Activated CD4-positive, alpha-beta T cell treated with anti-CD3 and anti-CD28 coated beads for 48 hours (primary cell): ENCODE measurements at places on chromosomes 7 and 10.

- DNase-seq = no peak
These were observed 317.7 kb upstream of the SEMA3C start for GRCh38 chr7:81236560-81236959.

- DNase-seq = no peak
These were observed 298.6 kb upstream of the AKR1E2 start for GRCh38 chr10:4527281-4527970.

DNA sequence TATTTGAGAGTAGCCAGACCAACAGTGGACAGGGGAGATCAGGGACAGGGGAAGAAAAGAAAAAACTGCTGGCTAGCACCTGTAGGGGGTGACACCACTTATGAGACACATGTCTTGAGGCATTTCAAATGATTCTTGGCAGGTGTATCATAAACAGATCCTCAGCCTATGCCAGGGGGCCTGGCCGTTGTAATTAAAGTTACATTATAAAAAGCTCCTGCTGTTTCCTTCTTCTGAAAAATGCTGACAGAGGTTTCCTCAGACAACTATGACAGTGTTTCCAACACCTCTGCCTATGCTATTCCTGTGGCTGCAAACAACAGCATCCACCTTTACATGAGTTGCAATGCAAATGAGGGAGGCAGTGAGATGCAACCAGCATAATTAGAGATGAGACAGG, 281.0 kb upstream of the PTER start:
- no peak for DNase-seq

DNA sequence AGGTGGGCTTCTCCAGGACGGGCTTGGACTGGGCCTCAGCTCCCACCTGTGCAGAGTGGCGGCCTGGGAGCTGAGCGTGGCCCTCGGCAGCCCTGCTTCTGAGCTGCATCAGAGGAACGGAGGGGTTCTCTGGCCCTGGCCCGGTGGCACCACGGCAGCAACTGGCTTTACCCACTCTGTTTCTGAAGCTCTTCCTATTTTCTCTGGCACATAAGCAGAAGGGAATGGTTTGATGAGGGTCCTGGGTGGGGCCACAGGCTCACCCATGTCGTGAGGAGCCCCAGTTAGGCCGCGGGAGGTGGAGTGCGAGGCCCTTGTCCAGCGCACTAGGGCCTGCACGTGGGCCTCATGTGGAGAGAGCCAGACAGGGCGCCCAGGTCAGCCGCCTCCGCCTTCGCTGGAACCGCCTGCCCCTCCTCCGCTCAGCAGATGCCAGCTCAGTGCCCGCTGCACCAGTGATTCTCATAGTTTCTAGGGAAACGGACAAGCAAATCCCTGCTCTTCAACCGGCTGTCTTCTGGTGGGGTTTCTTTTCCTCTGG, 284.0 kb downstream of the CELF2 start:
- no peak for DNase-seq

DNA sequence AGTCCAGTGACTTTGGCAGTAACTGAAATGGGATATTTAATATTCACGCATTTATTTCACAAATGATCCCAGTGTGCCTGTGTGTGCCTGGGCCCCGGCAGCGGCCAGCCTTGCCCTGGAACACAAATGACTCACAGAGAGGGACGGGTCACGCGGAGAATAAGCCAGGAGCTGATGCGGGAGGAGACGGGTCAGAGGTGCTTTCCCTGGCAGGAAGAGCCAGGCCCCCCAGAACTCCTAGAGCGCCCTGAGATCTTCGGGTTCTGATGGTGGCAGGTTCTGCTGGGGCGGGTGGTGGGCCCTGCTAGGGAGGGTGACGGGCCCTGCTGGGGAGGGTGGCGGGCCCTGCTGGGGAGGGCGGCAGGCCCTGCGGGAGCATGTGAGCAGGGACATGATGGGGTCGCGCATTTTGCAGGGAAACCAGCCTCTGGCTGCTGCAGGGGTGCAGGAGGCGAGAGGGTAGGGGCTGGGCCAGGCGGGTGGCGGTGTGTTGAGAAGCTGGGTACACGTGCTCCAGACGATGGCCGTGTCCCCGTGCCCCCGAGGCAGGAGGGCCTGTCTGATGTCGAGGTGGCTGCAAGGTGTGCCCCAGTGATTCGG, 84.2 kb upstream of the DIP2C start:
- no peak for DNase-seq

GRCh38 chr10:4333459-4333894, 492.5 kb upstream of the AKR1E2 start:
- DNase-seq = no peak

GRCh38 chr10:133378251-133379096, 588 bp upstream of the PAOX start:
- peak; percentile 74 for DNase-seq

GRCh38 chr7:135420786-135421185, 89.1 kb downstream of the CNOT4 start:
- DNase-seq = no peak

- DNase-seq = no peak
These were observed 5.6 kb upstream of the ABLIM1 start for GRCh38 chr10:114663626-114664025.

DNA sequence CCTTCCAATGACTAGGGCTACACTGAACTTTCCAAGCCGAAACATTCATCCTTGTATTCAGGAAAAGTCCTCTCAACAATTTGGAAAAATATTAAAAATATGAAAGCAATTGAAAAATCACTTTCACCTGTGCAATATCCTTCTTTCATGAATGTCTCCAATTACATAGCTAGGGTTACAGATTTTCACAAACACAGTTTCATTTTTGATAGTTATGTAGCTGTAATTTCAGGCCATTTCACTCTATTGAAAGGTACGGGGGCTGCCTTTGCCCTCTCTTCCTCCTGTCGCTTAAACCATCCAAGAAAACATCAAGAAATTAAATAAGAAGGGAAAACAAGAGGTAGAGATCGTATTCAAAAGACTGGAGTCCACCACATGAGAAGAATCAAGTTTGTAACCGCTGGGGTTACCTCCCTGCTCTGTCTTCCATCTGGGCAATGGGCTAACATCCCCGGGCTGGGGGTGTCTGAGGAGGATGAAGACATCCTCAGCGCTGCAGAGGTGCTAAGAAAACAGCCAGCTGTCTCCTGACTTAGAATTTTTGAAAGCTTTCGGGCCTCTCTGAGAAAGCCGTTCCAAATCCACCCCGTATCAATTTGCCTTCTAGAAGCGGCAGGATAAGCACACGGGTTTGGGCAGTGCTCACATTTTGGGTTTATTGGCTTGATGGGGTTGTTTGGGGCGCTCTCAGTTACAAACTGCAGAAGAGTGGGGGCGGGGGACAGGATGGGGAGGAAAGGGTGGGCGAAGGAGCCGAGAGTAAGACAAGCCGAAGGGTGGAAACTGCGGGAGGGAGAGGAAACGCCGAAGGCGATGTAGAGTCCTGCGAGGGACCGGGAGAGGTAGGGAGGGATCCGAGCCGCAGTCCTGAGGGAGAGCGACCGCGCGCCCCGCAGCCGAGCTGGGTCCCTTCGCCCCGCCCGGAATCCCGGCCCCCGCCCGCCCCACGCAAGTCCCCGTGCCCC, 24.3 kb upstream of the VAX1 start:
- DNase-seq = no peak

GRCh38 chr10:109624939-109625338, 298.4 kb downstream of the XPNPEP1 start:
- no peak for DNase-seq

DNA sequence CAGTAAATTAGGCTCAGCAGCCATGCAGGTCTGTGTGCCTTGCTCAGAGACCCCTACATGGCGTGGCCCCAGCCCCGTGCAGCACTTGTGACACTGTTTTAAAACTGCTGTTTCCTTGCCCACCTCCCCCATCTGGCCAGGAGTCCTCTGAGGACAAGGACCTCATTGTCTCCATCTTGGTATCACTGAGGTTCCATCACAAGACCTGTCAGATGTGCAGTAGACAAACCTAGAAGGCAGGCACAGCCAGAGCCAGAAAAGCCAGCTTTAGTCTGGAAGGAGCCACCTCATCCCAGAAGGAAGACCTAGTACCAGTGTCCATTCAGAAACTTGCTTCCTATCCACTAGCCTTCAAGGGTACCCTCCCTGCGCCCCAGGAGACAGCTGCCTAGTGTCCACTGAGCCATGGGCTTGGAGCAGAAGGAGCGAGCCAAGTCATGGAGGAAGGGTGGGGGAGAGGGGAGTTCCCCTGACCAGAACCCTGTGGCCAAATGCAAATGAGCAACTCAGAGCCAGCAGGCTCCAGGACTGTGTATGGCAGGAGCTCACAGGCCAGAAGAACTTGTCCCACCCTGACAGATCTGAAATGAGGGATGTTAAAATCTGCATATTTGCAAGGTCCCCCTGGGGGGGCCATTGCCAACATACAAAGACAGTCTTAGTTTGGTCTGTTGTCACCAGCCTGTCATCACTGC, 176.1 kb downstream of the SH3PXD2A start:
- DNase-seq = no peak

- no peak for DNase-seq
These were observed 504.2 kb upstream of the MBL2 start for GRCh38 chr10:53276797-53277196.

DNA sequence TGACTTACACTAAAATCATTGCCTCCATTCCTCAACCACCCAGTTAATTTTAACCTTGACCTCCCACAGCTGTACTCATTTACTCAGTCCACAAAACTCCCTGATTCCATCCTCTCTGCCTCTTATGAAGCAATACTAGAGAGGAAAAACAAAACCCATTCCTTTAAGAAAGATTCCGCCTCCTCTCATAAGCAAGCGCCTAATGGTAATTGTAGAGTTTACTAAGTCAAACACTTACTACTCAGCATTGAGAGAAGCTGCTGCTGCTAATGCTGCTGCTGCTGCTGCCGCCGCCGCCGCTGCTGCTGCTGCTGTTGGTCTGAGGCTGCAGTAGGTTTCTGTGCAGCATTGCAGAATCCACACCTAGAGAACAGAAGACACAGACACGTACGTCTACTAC, 2.1 kb upstream of the ADD3 start:
- peak; percentile 25 for DNase-seq

DNA sequence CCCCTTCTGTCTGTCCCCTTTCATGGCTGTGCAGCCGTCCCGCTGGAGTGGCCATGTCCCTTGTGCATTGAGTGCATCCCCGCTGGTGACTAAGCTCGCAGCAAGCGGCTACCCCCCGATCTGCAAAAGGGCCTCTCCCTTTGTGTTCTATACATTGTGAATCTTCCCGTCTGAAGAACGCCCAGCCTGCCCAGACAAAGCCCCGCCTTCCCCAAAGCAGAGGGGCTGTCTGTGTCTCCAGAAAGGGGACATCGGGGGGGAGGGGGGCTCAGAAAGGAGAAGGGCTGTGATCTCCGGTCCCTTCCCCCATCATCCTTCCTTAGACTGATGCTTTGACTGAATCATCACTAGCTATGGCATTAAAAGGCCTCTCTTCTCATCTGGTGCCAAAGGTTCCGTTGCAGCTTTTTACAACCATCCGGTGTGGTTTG, 11.9 kb downstream of the NPTX2 start:
- no peak for DNase-seq

GRCh38 chr10:59362959-59363381, 621 bp upstream of the FAM13C start:
- peak; percentile 2 for DNase-seq

DNA sequence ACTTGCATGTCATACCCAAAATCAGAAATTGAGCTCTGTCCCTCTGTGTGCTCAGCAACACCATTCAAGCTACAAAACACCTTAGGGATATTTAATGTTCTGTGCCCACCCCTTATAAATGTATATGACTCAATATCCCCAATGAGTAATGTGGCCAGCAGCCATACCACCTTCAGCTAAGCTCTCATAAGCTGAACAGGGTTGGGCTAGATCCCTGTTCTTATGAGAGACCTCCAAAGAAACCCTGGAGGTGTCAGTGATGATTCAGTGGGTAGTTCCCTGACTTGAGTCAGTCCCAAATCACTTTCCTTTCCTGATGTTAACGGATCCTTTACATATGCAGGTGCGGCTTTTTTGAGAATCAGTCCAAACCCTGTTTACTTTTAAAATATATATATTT, 253.8 kb downstream of the CREB5 start:
- no peak for DNase-seq

DNA sequence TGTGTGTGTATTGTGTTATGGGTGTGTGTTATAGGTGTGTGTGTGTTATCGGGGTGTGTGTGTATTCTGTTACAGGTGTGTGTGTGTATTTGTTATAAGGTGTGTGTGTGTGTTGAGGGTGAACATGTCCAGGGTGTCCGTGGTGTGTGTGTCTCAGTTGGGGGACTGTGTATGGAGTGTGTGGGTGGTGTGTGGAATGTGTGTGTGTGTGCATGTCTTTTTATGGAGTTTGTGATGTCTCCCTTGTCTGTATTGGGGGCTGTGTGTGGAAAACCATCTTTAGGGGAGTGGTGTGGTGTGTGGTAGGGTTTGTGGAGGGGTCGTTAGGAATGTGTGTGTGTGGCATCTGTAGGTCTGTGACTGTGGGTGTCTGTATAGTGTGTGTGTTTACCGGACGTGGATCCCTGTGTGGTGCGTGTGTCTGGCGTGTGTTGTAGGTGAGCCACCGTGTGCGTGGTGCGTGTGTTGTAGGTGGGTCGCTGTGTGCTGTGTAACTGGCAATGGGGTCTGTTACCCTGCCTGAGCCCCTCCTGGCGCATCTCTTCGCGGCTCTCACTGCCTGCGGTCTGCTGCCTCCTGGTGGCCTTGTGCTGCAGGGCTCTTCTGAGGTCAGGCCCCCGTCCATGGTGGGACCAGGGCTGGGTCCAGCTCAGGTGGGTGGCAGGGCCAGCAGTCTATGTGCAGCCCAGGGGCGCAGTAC, 61.7 kb downstream of the PALD1 start:
- DNase-seq = peak; percentile 35

DNA sequence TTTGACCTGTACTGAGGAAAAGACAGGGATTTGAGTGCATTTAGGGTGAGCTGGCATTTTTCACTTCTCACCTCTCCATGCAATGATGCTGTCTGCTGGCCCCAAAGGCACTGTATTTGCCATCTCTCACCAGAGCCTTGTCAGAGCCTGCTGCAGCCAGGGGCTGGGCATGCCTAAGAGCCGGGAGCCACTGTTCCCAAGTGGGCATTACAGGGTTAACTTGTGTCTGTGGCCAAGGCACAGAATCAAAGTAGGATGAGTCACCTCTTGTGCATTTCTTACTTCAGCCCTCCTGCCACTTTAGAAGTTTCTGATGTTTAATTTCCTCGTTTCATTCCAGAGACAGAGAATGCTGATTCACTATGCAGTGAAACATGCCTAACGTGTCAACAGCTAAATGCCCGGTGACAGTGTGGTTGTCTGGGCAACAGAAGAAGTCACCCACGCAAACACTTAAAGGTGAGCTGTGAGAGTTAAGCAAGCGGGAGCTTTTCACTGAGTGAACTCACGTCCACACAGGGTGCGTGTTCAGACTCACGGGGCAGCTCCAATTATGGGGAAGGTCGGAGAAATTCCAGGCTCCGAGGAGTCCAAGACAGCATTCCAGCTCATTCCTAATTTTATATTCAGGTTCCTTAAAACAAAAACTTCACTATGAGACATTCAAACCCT, 57.1 kb upstream of the IGFBP3 start:
- DNase-seq = peak; percentile 46

- DNase-seq = no peak
These were observed 66.9 kb downstream of the MCMBP start for GRCh38 chr10:119805702-119806230.

GRCh38 chr10:126353666-126354065, 34.6 kb downstream of the ADAM12 start:
- DNase-seq = no peak
